Vagina (tissue), 2 donors: ENCODE measurements at places on chromosomes 5 and 9. TPM values are rescaled to one million over a fixed set of nuclear protein-coding genes. Genes with fewer than 3 reads are reported as not detected.

Gene STK32A
- total RNA-seq = 1.5 TPM

Gene FOXD4L6
- not detected for total RNA-seq

Gene DDX4
- total RNA-seq = not detected

Gene EGR1
- 119 TPM for total RNA-seq

Gene TMEM203
- total RNA-seq = 24.6 TPM

Gene GABRP
- total RNA-seq = 20.6 TPM

Gene CAMK2A
- 0.49 TPM for total RNA-seq

Gene IFNB1
- not detected for total RNA-seq

Gene ABO
- total RNA-seq = 17.2 TPM

Gene MTRR
- total RNA-seq = 33.1 TPM

Gene ANKRD18A
- 1.5 TPM for total RNA-seq

Gene GPBP1
- 62.6 TPM for total RNA-seq

GRCh38 chr5:113163328-113163727 is 186.7 kb downstream of the DCP2 start:
- DNase-seq = no peak

GRCh38 chr5:30040488-30041118 is 1152.9 kb upstream of the CDH6 start:
- no peak for DNase-seq

- DNase-seq = no peak
Observed at GRCh38 chr9:37445832-37446231, 19.4 kb downstream of the ZBTB5 start.

DNA sequence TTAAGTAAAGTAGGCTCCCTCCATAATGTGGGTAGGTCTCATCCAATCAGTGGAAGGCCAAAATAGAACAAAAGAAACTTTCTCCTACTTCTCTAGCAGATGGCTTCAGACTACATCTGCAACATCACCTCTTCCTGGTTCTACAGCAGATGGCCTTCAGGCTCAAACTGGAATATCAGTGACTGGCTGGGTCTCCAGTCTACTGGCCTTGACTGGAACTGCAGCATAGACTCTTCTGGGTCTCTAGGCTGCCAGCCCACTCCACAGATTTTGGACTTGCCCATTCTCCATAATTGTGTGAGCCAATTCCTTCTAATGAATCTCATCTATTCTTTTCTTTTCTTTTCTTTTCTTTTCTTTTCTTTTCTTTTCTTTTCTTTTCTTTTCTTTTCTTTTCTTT is 64.8 kb downstream of the ACER2 start:
- DNase-seq = no peak

DNA sequence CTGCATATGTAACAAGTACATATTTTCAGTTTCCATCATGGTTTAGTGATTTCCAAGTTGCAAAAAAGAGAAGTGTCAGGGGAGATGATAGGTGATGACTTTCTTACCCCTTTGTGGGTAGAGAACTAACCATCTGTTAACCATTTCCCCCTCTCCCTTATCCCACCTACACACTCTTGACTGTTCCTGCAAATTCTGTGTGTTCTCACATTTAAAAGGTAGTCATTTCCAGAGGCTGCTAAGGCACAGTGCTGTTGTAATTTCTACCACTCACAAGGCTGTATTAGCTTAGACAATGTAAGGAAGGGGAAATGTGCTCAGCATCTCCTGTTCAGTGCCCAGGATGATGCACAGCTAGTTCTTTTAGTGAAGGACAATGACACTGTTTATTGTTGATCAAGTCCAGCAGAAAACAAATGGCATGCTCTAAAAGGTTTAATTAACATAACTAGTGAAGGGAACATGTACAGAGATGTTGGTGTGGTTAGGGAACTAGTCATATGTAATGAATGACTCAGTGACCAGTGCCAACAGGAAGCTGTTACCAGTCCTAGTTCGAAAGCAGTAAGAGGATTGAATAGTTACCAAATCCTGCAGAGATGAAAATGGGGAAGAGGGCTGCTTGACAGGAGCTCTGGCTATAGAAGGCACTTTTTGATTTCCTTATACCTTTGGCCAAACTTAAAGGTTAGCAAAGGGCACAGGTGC is 165.1 kb downstream of the PLK2 start:
- DNase-seq = no peak

- DNase-seq = no peak
Observed at GRCh38 chr5:121937762-121938161, 24.0 kb upstream of the SRFBP1 start.

DNA sequence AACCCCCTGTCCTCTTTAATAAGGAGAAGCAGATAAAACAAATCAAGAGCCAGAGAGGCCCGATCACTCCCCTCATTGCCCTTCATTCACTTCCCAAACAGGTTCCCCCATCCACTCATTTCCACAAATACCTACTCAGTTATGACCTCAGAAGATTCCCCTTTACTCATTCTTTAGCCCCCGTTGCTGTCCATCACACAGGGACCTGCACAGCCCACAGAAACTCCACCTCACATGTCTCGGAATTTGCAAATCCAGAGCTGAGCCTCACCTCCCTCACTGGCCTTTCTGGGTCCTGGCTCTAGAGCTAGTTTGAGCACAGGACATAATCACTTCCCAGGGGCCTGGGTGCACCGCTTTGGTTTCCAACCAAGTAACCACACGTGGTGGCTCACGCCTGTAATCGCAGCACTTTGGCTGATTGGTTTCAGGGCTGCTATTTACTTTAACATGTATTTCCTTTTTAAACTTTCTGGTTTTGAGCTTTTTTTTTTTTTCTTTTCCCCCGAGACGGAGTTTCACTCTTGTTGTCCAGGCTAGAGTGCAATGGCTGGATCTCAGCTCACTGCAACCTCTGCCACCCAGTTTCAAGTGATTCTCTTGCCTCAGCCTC is 17.8 kb downstream of the ATP6V0E1 start:
- peak; percentile 22 for DNase-seq

GRCh38 chr5:73519531-73520283 is 21.5 kb downstream of the BTF3 start:
- no peak for DNase-seq

DNA sequence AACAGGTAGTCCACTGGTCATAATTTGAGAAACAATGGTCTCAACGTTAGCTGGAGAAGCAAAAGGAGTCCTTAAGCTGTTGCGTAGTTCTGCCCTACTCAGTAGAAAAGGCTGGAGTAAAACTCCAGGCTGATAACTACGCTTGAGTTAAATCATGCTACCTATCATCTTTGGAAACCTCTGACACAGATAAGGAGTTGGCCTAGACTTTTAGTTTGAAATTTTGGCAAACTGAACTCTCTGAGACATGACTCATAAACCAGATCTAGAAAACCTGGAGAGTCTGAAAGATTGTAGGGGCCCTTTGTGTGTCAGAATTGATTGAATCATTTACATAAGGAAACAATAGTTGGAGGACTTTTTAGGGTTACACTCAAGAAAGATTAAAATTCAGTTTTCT is 26.3 kb downstream of the NMUR2 start:
- no peak for DNase-seq

- DNase-seq = no peak
Observed at GRCh38 chr5:157820593-157821252, 38.2 kb downstream of the CLINT1 start.

GRCh38 chr5:149780043-149780737 is 50.1 kb downstream of the PPARGC1B start:
- DNase-seq = no peak

DNA sequence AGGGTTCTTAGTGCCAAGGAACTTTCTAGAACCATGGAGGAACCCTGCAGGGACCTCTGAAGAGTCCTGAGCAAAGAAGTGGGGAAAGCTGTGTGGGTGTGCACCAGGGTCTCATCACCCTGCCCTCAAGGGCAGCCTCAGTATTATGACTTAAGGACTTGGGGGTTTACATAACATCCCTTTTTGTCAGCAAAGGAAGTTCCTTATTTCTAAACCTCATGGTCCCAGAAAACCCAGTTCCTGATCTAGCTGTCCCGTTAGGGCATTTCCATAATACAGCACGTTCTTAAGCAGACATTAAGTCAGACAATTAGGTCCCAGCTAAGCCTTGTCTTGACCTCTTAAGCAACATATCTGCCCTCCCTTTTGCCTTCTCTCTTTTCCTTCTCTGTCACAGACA is 57.3 kb downstream of the DAPK1 start:
- no peak for DNase-seq

- peak; percentile 37 for DNase-seq
Observed at GRCh38 chr5:174147551-174147950, 102.0 kb downstream of the NSG2 start.

DNA sequence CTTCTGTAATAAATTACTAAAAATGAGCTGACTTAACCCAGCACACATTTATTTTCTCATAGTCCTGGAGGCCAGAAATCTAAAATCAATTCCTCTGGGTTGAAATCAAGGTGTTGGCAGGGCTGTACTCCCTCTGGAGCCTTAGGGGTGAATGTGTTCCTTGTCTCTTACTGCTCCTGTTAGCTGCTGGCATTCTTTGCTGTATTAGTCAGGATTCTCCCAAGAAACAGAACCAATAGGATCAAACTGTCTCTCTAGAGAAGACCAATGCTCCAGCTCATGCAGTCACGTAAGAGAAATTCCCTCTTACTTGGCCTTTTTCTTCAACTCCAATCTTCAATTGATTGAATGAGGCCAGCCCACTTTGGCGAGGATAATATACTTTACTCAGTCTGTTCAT is 15.3 kb upstream of the CD180 start:
- DNase-seq = no peak

DNA sequence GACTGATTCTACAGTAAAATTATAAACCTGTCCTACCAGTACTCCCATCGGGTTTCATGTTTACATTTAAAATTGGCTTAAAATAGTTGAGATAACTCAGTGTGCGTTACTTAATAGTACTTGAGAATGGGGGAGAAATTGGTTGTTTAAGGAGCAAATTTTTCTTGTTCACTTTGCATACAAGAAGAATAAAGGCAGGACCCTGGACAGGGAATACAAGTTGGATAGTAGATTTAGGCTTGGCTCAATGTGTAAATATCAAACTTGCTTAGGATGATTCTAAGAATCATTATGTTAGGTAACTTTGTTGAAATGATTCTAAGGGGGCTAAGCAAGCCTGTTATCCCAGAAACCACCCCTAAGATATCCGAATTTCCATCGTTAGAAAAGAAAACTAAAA is 448.4 kb upstream of the TLE4 start:
- DNase-seq = no peak

DNA sequence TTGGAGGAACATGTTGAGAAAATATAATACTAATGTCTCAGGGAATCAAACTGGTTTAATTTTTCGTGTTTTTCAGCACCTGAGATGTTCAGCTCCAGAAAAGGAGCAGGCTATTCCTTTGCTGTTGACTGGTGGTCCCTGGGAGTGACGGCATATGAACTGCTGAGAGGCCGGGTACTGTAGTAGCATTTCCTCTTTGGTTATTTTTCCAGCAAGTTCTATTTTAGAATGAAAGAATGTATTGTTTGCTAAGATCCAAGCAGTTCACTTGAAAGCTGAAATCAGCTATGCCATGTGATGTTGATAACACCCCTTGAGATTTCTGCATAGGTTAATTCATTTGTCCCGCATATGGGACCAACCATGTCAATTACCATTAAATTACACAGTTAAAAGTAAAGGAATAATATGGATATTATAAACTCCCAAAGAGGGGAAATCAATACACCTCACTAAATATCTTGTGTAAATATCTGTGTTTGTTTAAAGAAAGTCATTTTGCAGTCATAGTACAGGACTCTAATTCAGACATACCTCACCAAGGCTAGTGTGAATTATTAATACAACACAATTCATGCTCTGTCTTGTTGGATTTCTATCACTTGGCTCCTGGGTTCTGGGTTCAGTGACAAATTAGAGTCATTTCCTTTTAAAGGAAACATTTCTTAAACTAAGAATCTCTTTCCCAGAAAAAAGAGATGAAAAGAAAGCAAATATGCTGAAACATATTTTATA is 126.8 kb downstream of the STK32A start:
- no peak for DNase-seq

GRCh38 chr9:116152390-116152789 is 1.2 kb upstream of the PAPPA start:
- no peak for DNase-seq

DNA sequence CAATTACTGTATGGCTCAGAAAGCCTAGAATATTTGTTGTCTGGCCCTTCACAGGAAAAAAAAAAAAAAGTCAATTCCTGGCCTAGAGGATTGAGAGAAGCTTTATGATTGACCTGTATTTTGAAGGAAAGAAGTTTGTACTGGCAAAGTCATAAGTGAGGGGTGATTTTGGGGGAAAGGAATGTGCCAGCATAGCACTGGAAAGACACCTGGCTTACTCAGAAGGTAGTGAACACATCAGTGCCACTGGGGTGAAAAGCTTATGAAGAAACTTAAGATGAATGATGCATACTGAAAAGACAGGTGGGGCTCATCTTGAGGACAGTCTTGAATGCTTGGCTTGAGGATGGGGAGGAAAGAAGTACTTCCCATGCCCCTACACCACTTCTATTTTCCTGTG is 127.9 kb upstream of the RASA1 start:
- DNase-seq = no peak

- no peak for DNase-seq
Observed at GRCh38 chr9:111866976-111867375, 29.6 kb upstream of the UGCG start.

GRCh38 chr5:185095-186070 is 5.9 kb upstream of the LRRC14B start:
- DNase-seq = no peak

DNA sequence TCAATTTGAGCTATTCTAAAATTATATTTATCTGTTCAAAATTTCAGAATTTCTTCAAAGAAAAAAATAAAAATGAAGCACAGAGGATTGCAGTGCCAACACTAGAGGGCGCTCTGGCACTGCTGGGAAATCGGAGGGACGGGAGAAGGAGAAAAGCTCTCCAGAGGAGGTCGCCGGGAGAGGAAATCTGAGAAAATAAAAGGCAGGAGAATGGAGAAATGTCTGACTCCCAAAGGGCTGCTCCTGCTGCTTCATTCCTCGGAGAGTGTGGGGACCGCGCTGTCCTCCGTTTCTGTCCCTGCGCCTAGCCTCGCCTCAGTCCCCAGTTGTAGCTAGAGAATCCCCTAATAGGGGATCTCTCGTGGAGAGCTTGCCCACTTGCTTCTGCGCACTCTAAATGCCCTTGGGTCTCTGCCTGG is 40.0 kb upstream of the ARSB start:
- DNase-seq = no peak
